ENCODE measurements at places on chromosomes 13 and 19.

- no peak for DNase-seq
These were observed 33.5 kb downstream of the ZNF844 start for GRCh38 chr19:12098040-12098439.

- DNase-seq, result no peak
These were observed 18.4 kb upstream of the ITM2B start for GRCh38 chr13:48214519-48215121.

GRCh38 chr13:110985541-110985940 is 70.7 kb upstream of the ANKRD10 start:
- DNase-seq, result no peak

DNA sequence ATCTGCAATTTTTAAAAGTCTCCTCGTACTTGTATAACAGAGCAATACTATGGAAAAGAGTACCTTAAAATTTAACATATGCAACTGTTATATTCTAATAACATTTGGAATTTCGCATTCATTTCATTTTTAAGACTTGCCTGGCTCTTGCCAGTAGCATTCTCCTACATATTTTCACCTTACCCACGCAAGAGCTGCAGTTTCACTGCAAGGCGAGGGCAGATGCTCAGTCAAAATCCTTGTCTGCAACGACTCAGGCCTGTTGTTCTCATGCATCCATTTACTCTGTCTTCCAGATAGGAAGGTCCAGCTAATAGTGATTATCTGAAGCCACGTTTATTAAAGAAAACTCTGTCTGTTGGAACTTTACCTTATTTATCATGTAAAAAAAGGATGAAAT is 227.0 kb upstream of the RFC3 start:
- DNase-seq, result no peak
